Mesangial cell (primary cell): ENCODE measurements at places on chromosomes 1 and 21. TPM values are rescaled to one million over a fixed set of nuclear protein-coding genes. Genes with fewer than 3 reads are reported as not detected.

Gene CHD5
- total RNA-seq: under 0.01 TPM in 1 of 2 replicates, not detected in the other

Gene KRTAP7-1
- not detected in 2 replicates for total RNA-seq

Gene MORC3
- 8.8 and 9.4 TPM in 2 replicates for total RNA-seq

Gene FOXJ3
- 14.2 and 16.6 TPM in 2 replicates for total RNA-seq

Gene COL11A1
- 1.8 and 14.2 TPM in 2 replicates for total RNA-seq

Gene OR6K3
- not detected in 2 replicates for total RNA-seq

Gene LRRC38
- 0.33 TPM in 1 of 2 replicates, not detected in the other for total RNA-seq

Gene DYNLT5
- total RNA-seq: 0.49 and 0.76 TPM in 2 replicates

Gene ARMH1
- 1.4 TPM in 1 of 2 replicates, not detected in the other for total RNA-seq
